ENCODE measurements at places on chromosomes 1 and 21.

- DNase-seq = no peak
Observed at GRCh38 chr1:156586892-156587477, 4.6 kb upstream of the NAXE start.

GRCh38 chr21:29689753-29690152, 250.0 kb downstream of the GRIK1 start:
- DNase-seq = no peak

- DNase-seq = no peak
Observed at GRCh38 chr1:75870951-75871350, 61.3 kb downstream of the ASB17 start.

- DNase-seq = no peak
Observed at GRCh38 chr1:96096613-96097321, 624.8 kb upstream of the PTBP2 start.

- DNase-seq = no peak
Observed at GRCh38 chr1:235826102-235826854, 40.4 kb downstream of the LYST start.

GRCh38 chr1:155250246-155250632, 5.0 kb downstream of the ENTREP3 start:
- DNase-seq = no peak

- DNase-seq = no peak
Observed at GRCh38 chr1:108663074-108663473, 2.2 kb upstream of the HENMT1 start.

GRCh38 chr1:192506741-192507155, 68.8 kb upstream of the RGS1 start:
- no peak for DNase-seq

- DNase-seq = no peak
Observed at GRCh38 chr1:156435545-156436140, 64.9 kb downstream of the MEF2D start.

- DNase-seq = no peak
Observed at GRCh38 chr1:74083128-74083527, 114.8 kb downstream of the LRRIQ3 start.

- no peak for DNase-seq
Observed at GRCh38 chr1:93056214-93056613, 22.9 kb upstream of the MTF2 start.

DNA sequence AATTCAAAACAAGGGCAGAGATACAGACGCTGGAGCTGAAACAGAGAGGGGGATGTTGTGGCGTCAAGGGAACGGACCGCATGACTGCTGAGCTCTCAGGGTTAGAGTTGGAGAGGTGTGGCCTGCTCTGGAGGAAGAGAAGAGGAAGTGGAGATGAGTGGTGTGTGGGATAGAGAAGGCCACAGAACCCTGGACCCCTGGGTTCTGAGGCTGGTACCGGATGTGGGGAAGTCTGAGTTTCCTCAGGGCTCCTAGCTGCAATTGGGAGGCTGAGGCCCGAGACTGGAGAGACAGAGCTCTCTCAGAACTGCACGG, 1.8 kb downstream of the BCAN start:
- no peak for DNase-seq

DNA sequence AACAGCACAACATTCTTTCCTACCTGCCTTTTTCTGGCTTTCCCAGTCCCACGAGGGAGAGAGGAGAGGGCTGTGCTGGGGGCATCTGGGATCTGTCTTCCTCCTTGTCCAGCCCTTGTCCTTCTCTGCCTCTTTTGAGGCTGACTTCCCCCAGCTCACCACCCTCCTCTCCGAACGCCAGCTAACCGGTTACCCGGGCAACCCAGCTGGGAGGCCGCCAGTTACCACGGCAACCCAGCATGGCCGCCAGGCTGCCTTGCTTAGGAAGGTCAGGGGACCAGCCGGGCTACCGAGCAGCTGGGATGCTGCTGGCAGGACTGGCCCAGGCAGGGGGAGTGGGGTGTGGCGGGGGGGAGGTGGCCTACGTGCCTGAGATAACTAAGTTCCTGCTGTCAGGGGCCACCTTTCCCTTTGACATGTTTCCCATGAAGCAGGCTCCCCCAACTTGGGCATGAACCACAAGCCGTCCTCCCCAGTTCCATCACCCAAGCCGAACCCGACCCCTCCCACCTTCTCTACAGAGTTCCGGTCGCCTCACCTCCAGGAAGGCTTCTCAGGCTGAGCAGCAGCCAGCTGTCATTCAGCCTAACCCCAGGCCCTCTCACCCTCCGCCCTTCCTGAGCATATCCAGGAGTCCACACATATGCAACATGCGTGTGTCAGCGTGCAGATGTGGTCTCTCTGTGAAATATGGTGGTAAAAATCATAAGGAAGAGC, 8.7 kb downstream of the PLEKHA6 start:
- no peak for DNase-seq

DNA sequence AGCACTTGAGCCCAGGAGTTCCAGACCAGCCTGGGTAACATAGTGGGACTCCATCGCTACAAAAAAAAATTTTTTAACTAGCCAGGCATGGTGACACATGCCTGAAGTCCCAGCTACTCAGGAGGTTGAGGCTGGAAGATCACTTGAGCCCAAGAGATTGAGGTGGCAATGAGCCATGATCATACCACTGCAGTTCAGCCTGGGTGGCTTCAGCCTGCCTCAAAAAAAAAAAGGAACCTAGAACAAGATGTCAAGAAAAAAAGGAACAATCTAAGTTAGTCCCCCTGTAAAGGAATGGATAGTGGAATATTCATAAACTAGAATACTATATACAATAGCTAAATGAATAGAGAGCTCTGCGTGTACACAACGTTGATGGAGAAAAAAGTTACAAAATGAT, 14.4 kb downstream of the NSL1 start:
- DNase-seq = no peak

DNA sequence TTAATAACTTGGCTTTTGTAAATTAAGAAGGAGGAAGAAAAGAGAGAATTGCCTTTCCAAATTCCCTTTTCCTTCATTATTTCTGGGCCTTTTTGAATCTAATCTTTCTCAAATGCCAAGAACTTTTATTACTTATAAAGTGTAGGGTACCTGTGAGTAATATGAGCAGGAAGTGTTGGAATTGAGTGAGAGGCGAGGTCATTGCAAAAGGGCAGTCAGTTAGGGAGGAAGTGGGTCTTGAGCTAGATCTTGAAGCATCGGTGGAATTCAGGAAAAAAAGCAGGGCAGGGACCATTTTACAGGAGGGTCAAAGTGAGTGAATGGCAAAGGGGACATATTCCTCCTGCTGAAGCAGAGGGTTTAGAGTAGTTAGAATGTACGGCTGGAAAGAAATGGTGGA, 23.4 kb downstream of the DDI2 start:
- DNase-seq = no peak

GRCh38 chr1:164180824-164181223, 378.2 kb upstream of the PBX1 start:
- DNase-seq = no peak

- peak; percentile 85 for DNase-seq
Observed at GRCh38 chr21:15065392-15066122, 757 bp upstream of the NRIP1 start.

- DNase-seq = no peak
Observed at GRCh38 chr21:38714999-38715398, 90.7 kb upstream of the ETS2 start.

DNA sequence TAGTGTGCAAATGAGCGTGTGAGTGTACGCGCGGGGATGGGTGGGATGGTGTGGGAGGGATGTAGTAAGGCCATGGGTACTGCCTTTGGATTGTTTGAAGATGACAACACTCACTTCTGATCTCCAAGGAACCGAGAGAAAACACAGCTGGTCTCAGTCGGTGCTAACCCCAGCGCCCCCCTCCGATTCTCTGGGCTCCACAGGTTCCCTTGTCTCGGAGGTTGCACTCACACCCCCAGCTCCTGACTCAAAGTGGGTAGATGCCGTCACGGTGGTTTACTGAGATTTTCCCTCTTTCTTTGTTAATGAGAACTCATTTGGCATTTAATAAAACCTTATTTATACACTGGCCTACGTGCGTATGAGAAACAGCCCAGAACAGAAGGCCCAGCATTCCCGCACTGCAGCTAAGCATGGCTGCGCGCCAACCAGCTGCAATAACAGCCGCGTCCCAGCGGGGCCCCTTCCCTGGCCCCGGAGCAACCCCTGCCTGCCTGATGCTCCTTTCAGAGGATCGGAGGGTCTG, 25.8 kb downstream of the ABCA4 start:
- no peak for DNase-seq

DNA sequence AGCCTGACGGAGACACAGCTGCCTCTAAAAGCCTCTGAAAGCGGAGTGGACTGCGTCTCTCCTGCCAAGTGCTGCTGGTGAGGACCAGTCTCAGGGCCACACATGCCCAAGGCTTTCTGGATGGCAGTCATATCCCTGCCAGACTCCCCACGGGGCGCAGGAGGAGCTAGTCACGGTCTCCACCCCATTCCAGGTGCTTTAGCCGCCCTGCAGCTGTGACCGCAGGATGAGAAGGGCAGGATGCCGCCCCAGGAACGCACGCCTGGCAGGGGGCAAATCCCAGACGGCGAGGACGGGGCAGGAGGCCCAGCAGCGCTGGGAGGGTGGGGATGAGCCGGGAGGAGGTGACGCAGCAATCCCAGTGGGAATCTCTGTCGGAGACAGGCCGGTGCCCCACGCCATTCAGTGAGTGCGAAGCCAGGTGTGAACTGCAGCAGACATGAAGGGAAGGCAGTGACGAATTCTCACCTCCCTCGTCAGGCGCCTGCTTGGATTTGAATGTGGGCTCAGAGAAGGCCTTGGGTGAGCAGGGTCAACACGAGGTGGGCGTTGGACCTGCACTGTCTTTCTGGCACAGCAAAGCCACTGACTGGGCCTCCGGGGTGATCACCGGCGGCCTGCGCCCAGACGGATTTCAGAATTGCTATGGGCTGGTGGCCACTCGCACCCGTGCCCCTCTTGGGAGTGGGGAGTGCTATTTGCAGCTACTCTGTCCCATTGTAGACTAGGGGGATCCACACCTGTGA, 38.5 kb upstream of the SLC19A1 start:
- no peak for DNase-seq

DNA sequence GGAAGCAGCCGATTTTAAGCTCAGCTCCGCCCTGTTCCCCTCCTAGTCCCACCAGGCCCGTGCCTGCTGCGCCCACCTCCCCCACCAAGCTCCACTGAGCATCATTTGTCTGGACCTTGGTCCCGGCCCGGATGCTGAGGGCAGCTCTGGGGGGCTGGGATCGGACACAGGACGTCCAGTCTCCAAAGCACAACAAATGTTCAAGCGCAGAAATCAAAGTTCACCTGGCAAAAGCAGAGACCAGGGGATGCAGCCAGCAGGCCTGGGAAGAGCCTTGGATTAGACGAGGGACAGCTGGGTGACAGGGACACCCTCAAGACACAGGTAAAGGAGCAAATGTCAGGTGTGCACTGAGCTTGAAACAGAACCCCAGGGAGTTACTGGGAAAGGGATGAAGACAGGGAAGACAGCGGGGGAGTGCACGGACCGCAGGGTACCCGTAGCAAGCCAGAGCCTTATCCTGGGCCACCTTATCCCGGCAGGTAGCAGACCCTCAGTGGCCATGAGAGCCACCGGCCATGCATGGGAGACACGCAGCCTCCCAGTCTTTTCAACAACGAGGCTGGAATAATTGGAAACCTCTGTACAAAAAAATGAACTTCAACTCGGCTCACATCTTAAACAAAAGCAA, 22.2 kb upstream of the TMEM52 start:
- no peak for DNase-seq

DNA sequence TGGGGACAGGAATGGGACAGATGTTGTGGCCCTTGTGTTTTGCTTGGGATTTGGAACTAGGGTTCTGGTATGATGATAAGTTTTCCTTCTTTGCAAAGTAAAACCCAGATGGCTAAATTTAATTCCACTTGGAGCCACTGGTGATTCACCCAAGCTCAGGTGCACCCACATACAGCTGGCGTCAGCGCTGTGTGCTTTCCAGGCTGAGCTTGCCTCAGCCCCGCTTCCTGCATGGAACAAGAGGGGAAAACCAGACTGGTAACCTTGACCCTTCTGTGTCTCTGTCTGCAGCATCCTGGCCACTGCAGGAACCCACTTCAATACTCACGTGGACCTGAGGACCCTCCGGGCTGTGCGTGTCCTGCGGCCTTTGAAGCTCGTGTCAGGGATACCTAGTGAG, 94.2 kb downstream of the CACNA1E start:
- no peak for DNase-seq

- DNase-seq = no peak
Observed at GRCh38 chr1:55168353-55168752, 46.8 kb downstream of the USP24 start.

GRCh38 chr1:116677474-116678062, 10.0 kb upstream of the IGSF3 start:
- DNase-seq = no peak
